Kidney capillary endothelial cell (primary cell): ENCODE measurements at places on chromosomes 16 and 17.

- DNase-seq: no peak
These were observed 1032.2 kb downstream of the CDH11 start for GRCh38 chr16:64089697-64090096.

DNA sequence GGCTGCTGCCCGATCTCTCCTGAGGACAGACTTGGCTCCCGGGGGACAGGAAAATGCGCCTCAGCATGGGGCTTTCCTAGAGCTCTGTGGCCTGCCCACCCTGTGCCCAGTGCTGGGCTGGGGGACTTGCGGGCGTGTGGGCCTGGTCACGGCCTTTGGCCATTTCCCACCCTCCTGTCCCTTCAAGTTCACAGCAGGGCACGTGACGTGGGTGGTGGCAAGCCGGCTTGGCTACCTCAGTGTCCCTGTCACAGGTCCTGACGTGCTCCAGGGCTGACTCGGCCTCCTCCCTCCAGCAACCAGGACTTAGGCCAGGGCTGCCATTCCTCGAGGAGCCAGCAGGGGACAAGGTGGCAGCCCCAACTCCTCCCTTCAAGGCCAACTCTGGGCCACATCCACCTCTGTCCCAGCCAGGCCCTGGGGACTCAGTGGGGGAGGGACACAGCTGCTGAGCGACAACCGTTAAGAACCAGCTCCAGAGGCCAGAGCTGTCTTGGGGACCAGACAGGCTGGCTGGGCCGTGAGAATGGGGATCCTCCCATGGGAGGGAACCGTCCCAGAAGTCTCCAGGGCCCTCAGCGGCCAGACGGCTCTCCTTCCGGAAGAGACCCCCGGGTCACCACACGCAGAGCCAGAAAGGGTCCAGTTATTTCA is 981 bp upstream of the UNC13D start:
- DNase-seq: peak; percentile 78

- DNase-seq: peak; percentile 10
These were observed 223.0 kb downstream of the TANC2 start for GRCh38 chr17:63189082-63189481.

DNA sequence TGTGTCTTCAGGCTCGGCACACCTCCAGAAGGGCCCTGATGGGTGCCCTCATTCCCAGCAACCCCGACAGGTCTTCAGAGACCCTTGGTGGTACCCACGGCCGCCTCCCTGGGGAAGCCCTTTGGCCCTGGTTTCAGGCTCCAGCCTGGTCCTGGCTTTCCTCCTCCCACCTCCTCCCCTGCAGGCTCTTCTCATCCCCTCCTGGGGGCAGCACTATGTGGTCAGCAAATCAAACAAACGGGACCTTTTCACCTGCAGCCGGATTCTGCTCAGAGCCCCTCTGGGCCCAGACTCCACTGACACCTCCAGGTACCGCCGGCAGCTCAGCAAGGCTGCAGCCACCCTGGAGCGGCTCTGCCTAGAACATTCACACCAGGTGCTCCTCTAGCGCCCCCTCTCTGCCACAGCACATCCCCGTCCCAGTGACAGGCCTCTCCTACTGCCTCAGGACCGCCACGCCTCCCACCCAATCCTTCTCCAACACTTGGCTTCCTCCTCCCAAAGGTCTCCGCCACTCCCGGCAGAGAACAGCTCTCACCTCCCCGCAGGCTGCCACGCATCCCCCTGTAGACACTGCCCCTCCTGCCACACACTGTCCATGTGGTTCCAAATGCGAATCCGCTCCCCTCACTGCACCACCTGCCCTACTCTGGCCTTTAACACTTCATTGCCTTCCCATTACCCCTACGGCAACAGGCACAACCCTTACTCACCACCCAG is 12.0 kb downstream of the CORO7 start:
- peak; percentile 48 for DNase-seq

GRCh38 chr17:11601661-11602060 is 3.4 kb downstream of the DNAH9 start:
- DNase-seq: no peak

- peak; percentile 76 for DNase-seq
These were observed 9.7 kb downstream of the RHBDL3 start for GRCh38 chr17:32275060-32276042.

GRCh38 chr16:56643080-56643778 is 4.8 kb downstream of the MT1A start:
- DNase-seq: no peak

GRCh38 chr17:10612957-10613744 is 44.0 kb downstream of the MYH3 start:
- no peak for DNase-seq

GRCh38 chr17:36931096-36931696 is 6.1 kb upstream of the LHX1 start:
- DNase-seq: no peak

DNA sequence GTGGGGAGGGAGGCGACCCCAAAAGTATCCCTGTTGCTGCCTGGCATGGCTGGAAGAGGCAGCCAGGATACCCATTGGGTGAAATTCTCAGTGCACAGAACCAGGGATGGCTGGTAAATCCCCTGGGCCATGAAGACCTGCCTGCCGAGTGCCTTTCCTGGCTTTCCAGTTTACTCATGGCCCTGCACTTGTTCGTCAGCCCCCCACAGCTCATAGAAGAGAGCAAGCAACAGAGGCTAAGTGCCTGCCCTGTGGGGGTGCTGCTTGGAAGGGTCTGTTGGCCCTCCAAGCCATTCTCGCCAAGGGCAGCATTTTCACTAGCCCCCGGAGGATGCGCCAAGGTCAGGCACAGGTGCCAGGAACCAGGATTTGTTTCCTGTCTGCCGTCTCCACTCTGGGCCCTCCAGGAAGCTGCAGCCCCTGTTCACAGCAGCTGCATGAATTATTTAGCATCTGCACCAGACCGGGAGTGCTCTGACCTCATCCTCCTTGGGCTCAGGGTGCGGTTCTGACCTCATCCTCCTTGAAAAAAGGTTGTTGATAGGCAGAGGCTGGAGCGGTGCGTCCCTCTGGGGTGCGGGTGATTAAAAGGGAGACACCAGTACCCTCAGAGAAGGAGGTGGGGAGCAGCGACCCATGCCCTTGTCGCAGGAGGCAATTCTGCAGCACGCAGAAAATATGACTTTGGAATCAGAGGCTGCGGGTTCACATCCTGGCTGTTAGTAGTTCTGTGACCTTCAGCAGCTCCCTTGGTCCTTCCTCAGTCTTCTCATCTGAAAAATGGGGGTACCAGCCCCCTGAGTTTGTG is 14.2 kb upstream of the CD300A start:
- peak; percentile 54 for DNase-seq

GRCh38 chr16:52925143-52925542 is 127.6 kb downstream of the CHD9NB start:
- DNase-seq: no peak

GRCh38 chr16:68460067-68460466 is 11.8 kb upstream of the SMPD3 start:
- no peak for DNase-seq

DNA sequence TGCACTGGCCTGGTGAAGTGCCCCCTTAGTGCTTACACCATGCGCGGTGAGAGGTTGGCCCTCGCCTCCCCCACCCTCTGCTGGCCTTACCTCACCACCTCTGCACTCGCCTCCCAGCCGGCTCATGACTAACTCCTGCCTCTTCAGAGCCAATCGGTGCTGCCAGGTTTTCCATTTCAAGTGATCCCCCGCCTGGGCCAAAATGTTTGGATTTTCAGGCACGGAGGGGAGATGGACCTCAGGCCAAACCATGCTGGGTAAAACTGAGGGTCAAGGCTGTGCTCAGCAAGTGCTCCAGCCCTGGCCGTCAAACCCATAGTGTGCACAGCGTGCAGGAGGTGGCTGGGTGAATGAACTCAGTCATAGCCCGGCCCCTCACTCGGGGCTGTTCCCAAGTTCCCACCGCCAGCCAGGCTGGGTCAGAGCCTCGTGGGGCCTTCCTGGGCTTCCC is 175.4 kb downstream of the SEC14L1 start:
- DNase-seq: no peak

GRCh38 chr17:7203391-7203790 is 16.2 kb downstream of the DLG4 start:
- no peak for DNase-seq

- DNase-seq: no peak
These were observed at the start of gene TMC5 for GRCh38 chr16:19417640-19418039. TSS of gene TMC5 (plus strand) at chr16:19417883. CDS start at chr16:19440039, 22,156 bp downstream.

DNA sequence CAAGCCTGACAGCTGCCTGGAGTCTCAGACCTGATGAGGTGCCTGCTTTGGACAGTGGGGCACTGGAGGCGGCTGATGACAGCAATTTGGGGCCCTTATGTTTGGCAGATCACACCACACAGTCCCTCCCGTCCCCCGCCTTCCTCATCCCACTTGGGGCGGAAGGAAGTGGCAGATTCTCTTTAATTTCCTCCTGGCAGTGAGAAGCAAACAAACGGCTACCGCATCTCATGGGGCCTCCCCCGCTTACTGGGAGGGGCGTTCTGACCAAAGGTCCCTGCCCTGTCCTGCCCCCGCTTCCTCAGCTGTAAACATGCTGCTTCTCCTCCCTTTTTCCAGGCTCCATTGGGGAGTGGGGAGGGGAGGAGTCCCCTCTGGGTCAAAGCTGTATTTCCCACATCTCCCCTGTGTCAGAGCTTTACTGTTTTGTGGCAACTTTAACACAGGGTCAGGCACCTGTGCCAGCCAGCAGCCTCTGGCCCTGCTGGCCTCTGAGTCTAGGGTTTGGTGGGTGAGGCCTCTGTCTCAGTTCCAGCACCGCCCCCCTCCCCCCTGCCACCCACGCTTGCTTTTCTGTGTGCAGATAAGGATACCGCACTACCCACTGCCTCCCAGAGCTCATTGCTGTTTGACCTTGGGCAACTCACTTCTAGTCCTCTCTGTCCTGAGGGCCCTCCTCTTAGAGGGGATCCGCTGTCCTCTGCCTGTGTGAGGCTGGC is 5.4 kb upstream of the NFATC3 start:
- DNase-seq: peak; percentile 50

- no peak for DNase-seq
These were observed 1.0 kb upstream of the TTYH2 start for GRCh38 chr17:74212209-74212912.

- no peak for DNase-seq
These were observed 86.2 kb upstream of the CREBBP start for GRCh38 chr16:3966681-3967080.

DNA sequence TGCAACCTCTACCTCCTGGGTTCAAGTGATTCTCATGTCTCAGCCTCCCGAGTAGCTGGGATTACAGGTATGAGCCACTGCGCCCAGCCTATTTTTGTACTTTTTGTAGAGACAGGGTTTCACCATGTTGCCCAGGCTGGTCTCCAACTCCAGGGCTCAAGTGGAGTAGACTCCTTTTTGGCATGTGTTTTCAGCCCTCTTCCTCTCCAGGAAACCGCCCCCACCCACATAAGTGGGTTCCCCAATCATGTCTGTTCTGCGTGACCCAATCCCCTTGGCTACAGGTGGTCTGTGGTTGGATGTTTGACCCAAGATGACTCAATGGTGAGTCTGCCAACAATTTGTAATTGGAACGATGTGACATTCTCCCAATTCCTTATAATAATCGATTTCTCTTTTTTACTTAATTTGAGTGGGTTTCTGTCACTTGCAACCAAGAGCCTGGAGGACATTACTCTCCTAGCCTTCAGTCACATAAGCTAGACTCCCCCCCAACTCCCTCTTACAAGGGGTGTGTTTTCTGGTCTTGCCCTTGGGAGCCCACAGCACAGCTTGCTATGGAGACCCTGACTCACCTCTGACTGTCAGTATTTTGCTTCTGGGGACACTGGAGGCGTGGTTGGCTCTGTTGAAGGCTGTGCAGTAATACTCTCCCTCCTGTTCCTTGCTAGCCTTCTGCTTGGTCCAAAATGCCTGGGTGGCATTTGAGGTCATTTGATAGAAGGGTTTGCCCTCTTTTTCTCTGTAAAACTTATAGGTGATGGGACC is 34.9 kb downstream of the PECAM1 start:
- DNase-seq: no peak

- DNase-seq: no peak
These were observed 615 bp downstream of the PHKG2 start for GRCh38 chr16:30748634-30749445.

DNA sequence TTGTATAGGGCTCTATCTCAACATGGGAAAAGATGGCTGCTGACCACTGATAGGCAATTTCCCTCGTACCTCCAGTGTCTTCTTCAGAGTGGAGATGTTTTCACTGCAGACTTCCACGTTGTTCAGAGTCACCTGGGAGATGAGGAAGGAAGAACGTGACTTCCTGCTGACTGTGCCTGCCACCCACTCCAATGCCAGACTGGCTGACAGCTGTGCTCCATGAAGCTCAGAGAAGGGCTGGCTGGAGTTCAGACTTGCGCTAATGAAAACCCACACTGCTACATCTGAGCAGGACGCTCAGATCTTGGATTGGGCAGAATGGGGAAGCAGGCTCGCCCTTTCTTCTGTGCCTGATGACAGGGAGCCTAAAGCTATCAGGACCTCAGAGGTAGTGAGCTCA is 33.1 kb downstream of the COG4 start:
- no peak for DNase-seq

- DNase-seq: peak; percentile 95
These were observed 893 bp downstream of the POLR3E start for GRCh38 chr16:22297871-22298733.

DNA sequence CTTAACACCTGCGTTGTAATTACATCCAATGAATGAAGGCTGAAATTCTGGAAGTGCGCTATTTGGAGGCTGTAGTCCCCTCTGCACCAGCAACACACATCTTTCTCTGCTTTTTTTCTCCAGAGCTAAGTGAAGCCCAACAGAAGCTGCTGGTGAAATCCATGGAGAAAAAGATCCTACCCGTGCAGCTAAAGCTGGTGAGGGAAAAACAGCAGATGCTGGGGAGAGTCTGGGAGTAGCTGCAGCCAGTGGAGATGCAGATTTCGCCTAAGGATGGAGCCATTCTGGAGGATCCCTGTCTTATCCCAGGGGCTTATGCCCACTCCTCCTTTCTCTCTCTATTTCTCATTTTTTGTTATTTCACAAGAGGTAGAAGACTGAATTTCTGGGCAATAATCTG is 4.8 kb upstream of the PSMD3 start:
- DNase-seq: no peak

- no peak for DNase-seq
These were observed 151.6 kb downstream of the ABCC12 start for GRCh38 chr16:48004141-48004695.

DNA sequence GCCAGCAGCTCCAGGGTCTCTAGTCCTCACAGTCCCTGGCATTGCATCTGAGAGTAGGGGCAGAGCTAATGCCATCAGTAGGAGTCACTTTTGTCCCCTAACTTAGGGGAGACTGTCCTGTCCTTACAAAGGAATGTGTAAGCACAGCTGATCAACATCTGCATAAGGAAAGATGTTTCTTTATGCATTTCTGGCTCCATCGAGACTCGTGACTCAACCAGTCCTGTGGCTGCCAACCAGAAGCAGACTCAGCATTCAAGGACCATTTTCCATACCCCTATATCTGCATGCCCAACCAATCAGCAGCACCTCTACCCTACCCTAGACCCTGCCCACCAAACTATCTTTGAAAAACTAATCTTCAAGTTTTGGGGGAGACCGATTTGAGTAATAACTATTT is 8.2 kb upstream of the MPP2 start:
- no peak for DNase-seq
